Osteoblast (primary cell): ENCODE measurements at places on chromosomes 2 and 18. TPM values are rescaled to one million over a fixed set of nuclear protein-coding genes. Genes with fewer than 3 reads are reported as not detected.

Gene ANKRD29
- 9.8 and 20.9 TPM in 2 replicates for total RNA-seq

DNA sequence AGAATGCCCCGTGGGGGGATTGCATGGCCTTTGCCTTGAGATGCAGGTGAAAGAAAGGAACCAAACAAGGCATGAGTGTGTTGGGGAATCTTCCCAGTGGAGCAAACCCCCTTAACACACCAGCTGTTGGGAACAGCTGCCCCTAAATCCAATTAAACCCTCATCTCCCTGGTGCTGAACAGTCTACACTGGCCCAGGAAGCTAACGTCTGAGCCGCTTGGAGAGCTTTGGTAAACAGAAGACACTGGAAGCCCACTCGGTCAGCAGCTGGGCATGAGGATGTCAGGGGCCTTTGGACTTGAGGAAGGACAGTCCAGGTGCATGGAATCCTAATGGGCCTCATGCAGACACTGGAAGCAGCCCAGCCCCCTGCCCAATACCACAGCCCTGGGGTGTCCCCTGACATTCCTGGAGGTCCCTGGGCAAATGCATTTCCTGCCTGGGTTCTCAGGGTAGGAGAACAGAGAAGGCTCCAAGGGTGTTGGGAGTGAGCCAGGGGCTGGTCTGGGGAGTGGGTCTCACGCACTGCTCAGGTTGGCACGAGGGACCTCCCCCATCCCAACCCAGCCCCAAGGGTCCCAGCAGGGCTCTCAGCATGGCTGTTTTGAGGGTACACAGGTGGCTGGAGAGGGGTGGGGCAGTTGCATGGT lies 37.7 kb downstream of the GBX2 start:
- no peak for DNase-seq

Gene AAK1
- 61.9 and 62.5 TPM in 2 replicates for total RNA-seq

Gene RND3
- total RNA-seq, result 241 and 298 TPM in 2 replicates

DNA sequence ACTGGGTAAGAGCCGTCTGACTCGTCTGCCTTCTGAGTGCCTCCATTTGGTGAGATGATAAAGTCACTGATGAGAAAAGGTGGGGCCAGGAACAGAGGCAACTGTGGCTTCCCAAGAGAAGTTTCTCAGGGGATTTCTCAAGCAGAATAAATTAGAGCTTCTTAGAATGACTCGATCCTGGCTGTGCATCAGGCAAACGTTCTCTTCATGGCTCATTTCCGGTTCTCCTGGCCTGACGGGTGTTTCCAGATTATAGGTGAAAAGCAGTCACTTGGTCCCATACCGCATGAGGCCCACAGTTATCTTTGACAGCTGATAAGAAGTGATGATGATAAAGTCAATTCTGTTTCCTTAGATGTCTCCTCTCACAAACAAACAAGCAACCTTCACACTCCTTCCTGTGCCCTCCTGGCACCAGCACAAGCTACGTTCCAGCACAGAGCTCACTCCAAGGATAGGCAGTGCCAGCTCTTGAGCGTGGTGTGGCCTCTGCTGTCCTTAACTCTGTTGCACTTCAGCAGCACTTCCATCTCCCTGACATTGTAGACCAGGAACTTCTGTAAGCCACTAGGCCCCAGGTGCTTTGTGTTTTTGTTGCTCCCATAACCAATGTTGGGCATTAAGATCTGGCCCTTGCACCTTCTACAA lies 37.8 kb upstream of the KCNF1 start:
- no peak for DNase-seq

Gene TBR1
- under 0.01 TPM in 1 of 2 replicates, not detected in the other for total RNA-seq

- DNase-seq, result no peak
These were observed 162.2 kb downstream of the FIGN start for GRCh38 chr2:163573652-163574051.

DNA sequence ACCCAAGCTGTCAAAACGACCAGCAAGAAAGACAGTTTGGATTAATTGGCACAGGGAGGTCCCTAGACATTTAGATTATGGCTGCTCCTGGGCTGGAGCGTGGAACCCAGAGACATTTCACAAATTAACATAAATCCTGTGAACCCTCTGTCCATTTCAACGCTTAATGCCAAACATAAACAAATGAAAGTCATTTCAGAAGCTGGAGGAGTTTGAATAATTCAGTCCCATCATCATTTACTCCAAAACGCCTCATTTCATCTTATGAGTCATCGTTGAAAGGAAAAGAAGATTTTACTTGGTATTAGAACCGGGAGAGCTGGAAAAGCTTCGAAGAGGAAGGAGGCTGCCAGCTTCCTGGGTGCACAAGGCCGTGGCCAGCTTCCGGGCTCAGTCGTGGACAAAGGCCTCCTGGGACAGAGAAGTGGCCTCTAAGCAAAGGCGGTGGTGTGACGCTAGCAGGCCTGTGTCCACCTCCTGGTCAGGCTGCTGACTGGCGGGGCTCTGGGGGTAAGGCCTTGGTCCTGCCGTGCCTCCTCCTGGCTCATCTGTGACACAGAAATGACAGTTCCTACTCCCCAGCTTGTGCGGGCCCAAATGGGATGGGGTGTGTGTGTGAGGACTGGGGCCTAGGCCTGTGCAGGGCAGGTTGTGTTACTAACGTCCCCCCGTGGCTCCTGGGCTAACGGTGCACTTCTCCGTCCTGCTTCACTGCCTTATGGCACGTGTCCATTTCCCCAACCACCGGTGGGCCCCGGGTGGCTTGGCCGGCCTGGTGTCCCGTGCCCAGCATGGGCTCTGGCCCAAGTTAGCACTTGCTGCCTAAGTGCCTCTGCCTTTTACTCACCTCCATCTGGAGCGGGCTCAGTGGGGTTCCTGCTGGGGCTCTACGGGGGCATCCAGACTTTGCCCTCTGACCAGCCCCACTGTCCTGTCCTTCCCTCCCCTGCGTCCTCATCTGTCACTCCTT lies 71.6 kb downstream of the RRM2 start:
- DNase-seq, result peak; percentile 94

- no peak for DNase-seq
These were observed 47.9 kb downstream of the ARMC9 start for GRCh38 chr2:231246171-231246842.

DNA sequence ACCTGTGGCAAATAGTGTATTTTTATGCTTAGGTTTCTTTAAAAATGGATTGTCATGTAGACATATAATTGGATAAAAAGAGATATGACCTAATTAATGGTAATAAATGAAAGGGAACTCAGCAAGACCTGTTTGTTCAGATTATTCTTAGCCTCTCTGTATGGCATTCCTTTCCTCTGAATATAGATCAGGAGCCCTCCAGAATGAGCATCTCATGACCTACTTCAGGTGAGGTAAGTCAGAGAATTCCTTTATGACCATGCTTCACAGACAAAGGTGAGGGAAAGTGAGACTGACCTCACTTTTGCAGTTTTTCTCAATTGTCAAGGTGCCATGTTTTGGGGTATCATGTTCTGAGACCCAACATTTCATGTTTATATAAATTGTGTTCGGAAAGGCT lies 1744.3 kb upstream of the PIK3C3 start:
- DNase-seq, result no peak

Gene ANKRD30B
- 6.9 and 11.5 TPM in 2 replicates for total RNA-seq
